Stimulated activated CD8-positive, alpha-beta memory T cell treated with anti-CD3 and anti-CD28 coated beads, Interleukin-15, amount 100 ng/mL, for 24 hours (primary cell): ENCODE measurements at places on chromosomes 5 and 9.
A peak's percentile ranks its signal among the peaks of the same experiment; 100 is the strongest.

- DNase-seq, result no peak
Observed at GRCh38 chr5:124883681-124884080, 137.2 kb upstream of the ZNF608 start.

- DNase-seq, result no peak
Observed at GRCh38 chr5:164742025-164742424, 1236.6 kb downstream of the MAT2B start.

- no peak for DNase-seq
Observed at GRCh38 chr5:109989994-109990722, 300.4 kb downstream of the MAN2A1 start.

DNA sequence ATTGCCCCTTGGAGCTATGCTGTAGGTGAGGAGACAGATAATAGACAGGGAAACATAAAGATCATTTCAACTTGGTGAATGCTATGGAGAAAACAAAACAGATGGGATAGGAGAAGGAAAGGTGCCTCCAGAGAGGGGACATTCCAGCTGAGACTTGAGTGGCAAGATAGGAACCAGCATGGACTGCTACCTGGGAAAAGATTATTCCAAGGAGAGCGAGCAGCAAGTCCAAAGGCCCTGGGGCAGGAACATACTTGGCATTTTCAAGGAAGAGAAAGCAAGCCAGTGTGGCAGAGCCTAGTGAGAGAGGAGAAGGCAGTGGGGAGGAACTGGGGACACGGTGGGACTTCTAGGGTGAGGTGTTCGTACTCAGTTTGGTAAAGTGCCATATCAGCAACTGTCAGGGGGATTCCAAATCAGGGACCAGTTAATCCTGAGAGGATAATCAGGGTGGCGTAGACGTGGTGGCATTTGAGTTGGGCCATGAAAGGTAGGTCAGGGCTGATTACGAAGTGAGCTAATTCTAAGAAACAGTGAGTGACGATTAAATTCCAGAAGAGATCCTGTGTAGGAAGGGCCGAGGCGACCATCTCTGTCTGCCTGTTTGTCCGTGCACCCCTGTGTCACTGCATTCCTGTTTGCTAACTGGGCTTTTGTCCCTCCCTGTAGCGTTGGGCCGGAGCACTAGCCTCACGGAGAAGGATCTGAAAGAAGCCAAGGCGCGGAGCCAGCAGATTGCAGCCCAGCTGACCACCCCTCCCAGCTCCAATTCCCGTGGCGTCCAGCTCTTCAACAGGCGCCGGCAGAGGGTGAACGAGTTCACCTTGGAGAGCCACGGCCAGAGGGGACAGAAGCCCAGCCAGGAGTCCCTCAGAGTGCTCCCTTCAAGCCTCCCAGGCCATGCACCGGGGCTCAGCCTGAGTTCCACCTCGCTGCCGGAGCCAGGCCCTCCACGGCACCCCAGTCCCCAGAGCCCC is 7.1 kb downstream of the SYNPO start:
- DNase-seq, result no peak

DNA sequence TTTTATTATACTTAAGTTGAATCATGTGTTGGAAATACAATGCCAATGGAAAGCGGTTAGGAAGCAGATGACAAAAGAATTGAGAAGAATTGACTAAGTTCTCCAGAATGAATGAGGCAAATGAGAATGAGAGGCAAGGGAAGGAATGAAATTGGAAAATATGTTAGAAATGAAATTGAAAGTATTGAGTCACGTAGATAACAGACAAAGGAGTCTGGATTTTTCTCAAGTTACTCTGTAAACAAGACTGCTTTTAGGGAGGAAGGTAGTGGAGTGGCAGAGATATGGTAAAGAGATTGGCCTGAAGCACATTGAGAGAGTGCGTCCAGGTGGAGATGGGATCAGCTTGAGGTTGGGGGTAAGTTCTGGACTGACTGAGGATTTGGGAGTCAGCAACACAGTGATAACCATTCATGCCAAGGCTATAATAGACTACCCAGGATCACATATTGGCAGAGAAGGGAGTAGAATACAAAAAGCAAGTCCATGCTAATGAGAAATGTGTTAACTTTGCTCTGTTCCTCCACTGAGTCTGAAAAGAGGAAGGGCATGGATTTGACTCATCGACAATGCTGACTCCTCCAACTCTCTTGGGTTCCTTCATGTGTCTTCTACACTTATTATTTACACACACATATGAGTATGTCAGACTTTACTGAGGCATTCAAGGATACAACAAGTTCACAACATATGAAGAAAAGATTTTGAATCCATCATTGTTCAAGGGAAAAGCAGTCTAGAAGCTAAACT is 814.2 kb upstream of the ZNF608 start:
- DNase-seq, result no peak

DNA sequence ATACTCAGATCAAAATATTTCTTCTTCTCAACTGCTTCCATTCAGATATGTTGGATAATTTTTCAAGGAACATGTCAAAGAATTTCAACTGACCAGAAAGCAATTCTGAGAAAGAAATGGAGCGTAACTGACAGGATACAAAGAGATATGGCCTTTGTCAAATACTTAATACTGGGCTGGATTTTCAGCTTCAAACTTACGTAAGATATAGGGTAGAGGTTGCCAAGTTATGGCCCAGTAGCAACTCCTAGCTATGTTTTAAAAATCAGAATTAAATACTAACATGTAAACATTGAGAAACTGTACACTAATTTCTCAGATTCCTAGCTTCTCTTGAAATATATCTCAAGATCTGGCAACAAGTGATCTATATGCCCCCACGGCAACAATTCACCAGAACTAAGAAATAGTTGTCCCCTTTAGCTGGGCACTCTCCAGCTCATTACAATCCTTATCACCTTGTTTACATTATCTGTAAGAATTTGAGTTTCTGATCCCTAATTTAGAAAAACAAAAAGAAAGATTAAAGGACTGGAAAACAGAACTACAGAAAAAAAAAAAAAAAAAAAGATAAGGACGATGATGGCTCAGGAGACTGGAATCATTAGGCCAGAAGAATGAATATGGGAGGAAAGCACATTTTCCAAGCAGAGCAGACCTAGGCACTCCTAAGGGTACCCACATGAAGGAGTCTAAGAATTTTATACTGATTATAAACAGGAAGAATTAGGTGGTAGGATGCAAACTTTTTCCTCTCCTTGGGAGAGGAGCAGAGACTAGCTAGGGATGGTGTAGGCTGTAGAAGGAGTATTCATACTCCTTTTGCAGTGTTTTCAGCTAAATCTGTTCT is 23.0 kb downstream of the INIP start:
- DNase-seq, result no peak

- DNase-seq, result no peak
Observed at GRCh38 chr5:122310889-122311288, 1.1 kb upstream of the SNCAIP start.

GRCh38 chr9:128621730-128622455 is 34.8 kb downstream of the DYNC2I2 start:
- no peak for DNase-seq

- no peak for DNase-seq
Observed at GRCh38 chr5:120684749-120685415, 220.8 kb downstream of the PRR16 start.

GRCh38 chr9:108905494-108905893 is 28.4 kb downstream of the ELP1 start:
- no peak for DNase-seq

GRCh38 chr5:7117961-7118360 is 278.0 kb upstream of the ADCY2 start:
- DNase-seq, result no peak

DNA sequence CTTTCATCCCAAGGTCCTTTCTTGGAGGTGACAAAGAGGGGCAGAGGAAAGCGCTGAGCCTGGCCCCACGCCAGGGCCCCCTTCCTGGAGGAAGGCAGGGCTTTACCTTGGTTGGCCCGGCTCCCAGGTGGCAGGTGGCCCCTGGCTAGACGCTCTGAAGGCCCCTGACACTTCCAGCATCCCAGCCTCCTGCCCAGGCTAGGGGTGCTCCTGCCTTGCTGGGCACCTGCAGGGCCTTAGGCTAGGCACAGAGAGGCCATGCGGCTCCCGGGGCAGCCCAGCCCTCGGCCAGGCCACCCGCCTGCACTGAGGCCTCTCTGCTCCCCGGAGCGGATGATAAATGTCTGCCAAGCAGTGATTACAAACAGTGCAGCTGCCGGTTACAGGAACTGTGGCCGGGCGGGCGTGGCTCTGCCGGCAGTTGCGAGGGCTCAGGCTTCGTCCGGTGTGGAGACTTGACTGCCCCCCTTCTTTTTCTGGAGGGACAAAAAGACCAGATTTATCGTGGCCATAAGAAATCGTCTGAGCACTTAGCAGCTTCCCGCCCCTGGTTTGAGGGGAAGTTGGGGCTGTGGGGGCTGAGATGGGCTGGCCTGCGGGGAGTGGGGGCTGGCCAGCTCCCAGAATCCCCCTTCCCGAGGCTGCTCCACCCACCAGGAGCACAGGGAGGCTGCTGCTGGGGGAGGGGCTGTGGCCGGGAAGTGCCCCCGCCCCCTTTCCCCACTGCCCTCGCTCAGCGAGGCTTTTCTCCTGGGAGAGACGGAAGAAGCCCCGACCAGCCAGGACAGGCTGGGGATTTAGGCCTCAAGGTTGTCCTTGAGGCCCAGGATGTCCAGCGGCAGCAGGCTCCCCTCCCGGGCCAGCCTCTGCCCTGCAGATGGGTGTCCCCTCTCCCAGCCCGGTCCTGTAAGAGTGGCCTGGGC is 31.6 kb upstream of the UBAC1 start:
- DNase-seq, result peak; percentile 21

- no peak for DNase-seq
Observed at GRCh38 chr9:109512170-109512756, 14.2 kb upstream of the PTPN3 start.

GRCh38 chr5:34496701-34497469 is 159.2 kb upstream of the RAI14 start:
- DNase-seq, result no peak

DNA sequence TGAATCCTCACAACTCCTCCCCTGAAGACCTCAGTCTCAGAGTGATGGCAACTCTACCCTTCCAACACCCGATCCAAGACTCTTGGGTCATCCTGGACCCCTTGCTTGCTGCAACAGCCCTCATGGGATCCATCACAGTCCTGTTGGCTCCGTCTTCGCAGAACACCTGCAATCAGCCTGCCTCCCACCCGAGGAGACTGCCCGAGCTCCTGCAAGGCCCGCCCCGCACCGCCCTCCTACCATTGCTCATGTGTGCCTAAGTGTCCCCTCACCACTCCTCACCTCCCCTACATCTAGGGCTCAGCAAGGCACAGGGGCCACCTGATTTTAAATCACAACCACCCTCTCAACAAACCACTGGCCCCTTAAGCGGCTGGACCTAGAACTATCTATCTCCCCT is 5.3 kb downstream of the SEMA4D start:
- DNase-seq, result no peak

DNA sequence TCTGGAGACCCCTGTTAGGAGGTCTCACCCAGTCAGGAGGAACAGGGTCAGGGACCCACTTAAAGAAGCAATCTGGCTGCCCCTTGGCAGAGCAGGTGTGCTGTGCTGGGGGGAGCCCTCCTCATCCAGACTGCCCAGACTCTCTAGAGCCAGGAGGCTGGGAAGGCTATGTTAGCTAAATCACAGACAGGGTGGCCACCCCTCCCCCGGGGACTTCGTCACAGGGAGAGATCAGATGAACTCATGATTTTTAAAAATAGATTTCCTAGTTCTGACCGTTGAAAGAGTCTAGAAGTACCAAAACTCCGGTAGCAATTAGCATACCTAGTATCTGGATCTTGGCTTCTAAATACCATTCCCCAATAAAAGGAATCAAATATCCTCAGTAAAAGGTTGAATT is 35.0 kb upstream of the FOXB2 start:
- DNase-seq, result no peak

DNA sequence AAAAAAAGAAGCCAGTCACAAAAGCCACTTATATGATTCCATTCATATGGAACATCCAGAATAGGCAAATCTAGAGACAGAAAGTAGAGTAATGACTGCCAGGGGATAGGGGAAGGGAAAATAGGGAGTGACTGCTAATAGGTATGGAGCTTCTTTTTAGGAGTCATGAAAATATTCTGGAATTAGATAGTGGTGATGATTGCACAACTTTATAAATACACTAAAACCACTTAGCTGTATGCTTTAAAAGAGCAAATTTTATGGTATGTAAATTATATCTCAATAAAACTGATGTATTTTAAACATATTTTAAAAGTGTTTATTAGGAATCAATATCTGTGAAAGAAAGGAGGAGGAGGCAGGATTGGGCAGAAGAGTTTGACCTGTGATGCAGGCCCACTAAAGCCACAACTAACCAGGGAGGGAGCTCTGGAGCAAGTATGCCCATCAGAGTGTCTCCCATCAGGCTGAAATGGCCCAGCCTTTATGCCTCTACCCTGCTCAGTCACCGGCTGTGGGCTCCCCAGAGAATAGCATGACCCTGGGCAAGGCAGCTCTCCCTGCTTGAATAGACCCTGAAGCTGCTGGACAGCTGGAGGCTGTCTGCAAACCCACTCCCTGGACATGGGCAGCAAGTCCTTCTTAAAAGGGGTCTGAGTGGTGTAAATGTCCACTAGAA is 96.0 kb upstream of the SLC44A1 start:
- DNase-seq, result no peak
